ENCODE measurements at places on chromosomes 6 and 20.

GRCh38 chr6:73290435-73290834, 27.4 kb upstream of the KHDC1 start:
- no peak for DNase-seq

DNA sequence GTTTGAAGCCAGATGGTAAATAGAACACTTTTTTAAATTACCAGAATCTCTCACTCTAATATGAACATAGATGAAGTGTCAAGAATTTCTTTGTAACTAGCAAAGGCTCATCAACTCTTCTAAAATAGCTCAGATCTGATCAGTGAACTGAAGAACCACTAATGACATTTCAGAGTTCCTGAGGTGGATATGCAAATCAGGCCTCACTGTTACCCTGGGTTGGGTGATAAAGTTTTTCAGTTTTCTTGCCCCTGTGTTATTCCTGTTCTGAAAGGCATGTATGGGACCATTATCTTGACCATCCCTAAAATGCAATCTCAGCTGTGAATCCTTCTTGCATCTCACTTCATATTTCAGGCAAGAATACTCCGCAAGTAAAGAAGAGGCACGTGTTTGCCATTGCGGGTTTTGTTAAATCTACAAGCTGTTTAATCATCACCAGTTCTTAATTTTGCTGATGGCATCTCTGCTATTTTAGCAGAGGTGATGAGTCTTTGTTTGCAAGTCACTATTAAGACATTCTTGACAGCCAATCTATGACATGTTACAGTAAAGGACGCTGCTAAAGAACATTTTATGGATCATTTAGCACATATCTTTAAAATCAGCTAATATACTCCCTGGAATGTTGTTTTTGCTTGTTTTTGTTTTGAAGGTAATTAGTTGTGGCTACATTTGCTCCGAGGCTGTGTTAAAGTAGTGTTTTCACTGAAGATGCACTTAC, 47.9 kb downstream of the KHDC1L start:
- no peak for DNase-seq

DNA sequence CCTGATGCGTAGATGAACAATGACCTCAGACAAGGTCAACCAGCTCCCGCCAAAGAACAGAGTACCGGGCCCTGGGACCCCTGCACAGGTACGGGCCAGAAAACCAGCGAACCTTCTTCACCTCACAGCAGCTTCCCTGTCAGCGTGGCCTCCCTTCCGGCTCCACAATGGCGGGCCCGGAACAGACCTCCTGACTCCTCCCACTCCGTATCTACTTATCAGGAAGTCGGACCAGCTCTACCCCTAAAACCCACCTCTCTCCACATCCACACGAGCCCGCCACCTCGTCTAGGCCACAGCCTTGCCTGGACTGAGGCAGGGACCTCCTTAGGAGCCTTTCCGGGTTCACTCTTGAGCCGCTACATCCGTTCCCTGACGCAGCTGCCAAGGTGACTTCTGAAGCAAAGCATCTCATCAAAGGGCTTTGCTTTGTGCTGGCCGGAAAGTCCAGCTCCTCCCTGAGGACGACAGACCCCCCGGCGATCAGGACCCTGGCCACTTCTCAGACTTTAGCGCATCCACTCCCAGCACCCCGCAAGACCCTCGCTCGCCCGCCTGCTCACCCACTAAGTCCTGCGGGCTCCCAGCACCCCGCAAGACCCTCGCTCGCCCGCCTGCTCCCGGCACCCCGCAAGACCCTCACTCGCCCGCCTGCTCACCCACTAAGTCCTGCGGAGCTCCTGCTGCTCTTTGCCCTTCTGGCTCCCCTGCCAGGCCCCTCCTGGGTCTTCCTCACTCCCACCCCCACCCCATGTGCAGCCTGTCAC, 308.3 kb upstream of the FOXQ1 start:
- DNase-seq, result no peak

- no peak for DNase-seq
Observed at GRCh38 chr6:28734443-28734959, 189.3 kb downstream of the TRIM27 start.

DNA sequence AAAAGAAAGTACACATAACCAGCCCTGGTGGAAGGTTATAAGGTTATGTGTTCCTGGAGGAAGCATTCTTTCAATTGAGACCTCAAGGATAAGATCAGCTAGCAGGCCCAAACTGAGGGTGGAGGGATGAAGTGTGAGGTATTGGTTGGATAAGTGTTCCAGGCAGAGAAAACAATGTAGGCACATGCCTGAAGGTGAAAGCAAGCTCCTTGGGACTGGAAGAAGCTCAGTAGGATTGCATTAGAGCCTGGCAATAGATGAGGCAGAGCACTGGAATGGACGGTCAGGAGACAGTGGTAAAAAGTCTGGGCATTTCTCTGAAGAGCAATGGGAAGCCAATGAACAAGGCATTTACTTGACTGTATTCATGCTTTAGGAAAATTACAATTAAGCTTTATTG, 89.9 kb upstream of the SHLD1 start:
- no peak for DNase-seq

DNA sequence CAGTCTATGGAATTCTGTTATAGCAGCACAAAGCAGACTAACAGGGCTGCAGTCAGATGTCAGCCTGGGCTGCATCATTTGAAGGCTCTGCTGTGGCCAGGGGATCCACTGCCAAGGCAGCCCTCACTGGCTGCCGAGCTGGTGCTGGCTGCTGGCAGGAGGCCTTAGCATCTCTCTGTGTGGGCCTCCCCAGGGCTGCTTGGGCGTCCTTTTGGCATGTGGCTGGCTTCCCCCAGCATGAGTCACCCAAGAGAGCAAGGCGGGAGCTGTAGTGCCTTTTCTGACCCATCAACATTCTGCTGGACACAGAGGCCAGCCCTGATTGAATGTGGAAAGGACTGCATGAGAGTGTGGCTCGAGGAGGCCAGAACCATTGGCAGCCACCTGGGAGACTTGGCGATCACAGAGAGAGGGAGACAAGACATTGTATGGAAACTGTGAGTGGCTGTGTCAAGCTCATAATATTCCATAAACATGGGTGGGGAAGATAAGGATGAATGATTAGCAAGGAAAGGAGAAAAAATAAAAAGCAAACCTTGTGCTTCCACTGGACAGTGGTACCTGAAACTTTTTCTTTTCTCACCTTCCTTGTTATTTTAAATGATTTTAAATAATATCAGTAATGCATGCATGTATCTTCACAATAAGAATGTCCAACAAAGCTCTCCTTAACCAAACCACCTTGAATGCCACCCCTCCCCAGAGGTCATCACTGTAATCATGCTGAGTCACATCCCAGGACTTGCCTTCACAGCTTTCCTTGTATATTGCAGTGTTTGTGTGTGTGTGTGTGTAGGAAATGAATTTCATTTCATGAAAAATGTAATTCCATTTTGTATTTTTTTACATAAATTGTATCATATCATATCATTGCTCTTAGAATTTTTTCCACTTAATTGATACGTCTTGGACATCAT, 55.0 kb upstream of the VSX1 start:
- DNase-seq, result no peak

DNA sequence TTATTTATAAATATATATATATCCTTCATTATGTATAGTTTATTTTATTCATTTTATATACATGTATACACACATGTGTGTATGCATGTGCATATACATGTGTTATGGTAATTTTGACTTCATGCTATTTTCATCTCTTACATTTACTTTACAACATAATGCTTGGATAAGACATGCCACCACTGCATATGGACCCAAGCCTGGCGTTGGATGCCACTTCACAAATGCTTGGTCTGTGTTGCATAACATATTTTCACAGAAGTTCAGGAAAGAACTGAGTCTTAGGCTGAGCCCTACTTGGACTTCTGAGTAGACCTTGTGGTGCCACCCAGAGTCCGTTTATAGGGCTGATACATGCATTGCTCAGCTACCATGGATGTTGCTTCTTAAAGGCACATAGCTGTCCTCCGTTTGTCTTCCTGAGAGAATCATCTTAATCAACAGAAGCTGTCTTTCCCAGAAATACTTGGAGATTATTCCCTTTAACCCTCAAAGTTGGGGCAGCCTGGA, 337.8 kb downstream of the BTBD3 start:
- no peak for DNase-seq
